PC-9 (cell line): ENCODE measurements at places on chromosomes 3 and 15. TPM values are rescaled to one million over a fixed set of nuclear protein-coding genes. Genes with fewer than 3 reads are reported as not detected.

DNA sequence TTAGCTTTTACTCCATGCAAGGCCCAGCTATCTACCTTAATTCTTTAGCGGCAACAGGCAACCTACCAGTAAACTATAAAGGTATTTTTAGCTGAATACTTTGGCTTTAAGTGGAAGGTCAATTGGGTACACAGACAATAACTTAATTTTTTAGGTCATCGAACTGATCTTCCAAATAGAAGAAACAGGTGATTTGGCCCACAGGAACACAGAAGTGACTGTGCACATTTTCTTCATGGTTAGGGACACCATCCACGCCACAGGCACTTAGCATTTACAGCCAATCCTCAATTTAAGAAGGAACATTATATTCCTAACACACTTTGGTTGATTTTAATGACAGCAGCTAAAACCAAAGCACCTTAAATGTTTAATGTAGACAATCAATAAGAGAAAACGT lies 1.9 kb downstream of the ARPP19 start:
- no peak for DNase-seq

GRCh38 chr15:73650416-73651126 lies 17.4 kb upstream of the NPTN start:
- DNase-seq, result no peak

DNA sequence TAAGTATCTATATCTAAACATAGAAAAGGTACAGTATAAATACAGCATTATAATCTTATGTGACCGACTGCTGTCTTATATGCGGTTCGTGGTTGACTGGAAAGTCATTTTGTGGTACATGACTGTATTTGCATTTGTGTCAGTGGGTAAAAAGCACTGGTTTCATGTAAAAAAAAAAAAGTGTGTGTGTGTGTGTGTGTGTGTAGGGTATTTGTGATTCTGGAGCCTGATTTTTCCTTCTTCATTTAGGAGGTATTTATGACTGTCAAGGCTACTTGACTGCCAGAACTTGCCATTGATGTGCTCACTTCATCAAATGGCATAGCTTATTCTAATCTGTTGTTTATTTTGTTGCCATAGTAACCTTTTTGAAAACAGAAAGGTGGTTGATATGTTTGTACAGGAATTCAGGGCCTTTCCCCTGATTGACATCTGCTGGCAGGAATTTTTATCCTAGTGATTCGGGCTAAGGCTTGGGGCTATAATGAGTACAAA lies 63.2 kb downstream of the AKAP13 start:
- peak; percentile 55 for DNase-seq

DNA sequence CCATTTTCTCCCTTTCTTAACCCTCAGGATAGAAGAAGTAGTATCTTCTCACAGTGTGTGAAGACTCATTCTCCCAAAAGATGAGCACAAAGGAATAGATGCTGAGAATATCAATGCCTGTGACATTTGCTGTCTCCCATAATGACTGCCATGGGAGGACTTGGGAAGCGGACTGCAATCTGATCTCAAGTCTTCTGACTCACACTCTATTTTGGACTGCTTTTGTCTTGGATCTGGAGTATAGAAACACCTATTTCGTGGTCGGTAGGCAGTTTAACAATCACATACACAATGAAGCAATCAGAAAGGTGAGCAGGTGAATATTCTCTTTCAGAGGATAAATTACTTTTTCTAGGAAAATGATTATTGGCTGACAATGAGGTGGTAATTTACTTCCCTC lies 852.0 kb downstream of the FHIT start:
- no peak for DNase-seq

DNA sequence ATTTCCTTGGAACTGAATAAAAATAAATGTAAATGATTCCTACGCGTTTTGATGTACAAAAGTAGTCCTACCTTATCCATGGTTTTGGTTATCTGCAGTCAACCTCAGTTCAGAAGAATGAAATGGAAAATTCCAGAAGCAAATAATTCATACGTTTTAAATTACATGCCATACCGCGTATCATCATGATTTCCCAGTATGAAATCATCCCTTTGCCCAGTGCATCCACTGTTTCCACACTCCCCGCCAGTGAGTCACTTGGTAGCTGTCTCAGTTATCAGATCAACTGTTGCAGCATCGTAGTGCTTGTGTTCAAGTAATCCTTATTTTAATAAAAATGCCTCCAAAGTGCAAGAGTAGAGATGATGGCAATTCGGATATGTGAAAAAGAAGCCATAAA lies 9.1 kb upstream of the MFSD1 start:
- DNase-seq, result peak; percentile 85

GRCh38 chr15:68594533-68595259 lies 15.9 kb downstream of the CORO2B start:
- no peak for DNase-seq

- DNase-seq, result no peak
Measured at GRCh38 chr15:40792394-40792793, 14.5 kb upstream of the ZFYVE19 start.

GRCh38 chr3:101519685-101520365 lies 6.8 kb upstream of the SENP7 start:
- peak; percentile 49 for DNase-seq

- DNase-seq, result no peak
Measured at GRCh38 chr3:162170581-162170980, 674.0 kb downstream of the OTOL1 start.

DNA sequence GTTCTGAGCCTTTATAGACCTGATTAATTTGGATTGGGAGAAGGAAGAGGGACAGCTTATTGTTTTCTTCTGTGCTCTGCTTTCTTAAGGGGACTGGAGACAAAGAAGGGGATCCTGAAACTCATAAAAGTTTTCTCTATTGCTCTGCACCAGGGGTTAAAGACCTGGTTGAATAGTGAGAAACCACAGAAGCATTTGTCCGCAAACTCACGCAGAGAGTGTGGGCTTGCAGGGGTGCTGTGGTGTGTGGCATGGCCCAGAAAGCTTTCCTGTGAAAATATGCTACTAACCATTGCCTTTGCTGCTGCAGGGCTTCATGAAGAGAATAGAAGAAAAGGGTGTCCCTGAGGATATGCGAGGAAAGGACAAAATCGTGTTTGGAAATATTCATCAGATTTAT lies 73.1 kb upstream of the UMPS start:
- no peak for DNase-seq

DNA sequence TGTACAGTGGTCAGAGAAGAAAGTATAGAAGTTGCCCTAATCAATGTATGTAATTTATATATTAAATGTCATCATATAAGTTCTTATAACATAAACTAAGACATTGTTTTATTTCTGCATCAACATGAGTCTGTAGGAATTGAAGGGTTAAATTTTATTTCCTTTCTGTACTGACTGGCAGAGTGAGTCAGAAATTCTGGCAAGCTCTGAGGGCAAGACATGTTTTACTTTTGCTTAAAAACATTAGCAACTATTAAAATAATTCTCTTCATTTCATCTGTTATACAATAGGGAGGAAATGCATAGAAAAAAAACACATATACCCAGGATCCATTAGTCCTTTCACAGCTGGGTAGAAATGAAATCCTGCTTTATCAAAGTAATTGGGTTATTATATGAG lies 171.4 kb upstream of the ALCAM start:
- DNase-seq, result no peak

GRCh38 chr3:170511371-170511770 lies 74.5 kb downstream of the SLC7A14 start:
- no peak for DNase-seq

- no peak for DNase-seq
Measured at GRCh38 chr3:51668756-51669155, 2.3 kb upstream of the TEX264 start.

- no peak for DNase-seq
Measured at GRCh38 chr3:107845380-107846278, 245.2 kb downstream of the CD47 start.

DNA sequence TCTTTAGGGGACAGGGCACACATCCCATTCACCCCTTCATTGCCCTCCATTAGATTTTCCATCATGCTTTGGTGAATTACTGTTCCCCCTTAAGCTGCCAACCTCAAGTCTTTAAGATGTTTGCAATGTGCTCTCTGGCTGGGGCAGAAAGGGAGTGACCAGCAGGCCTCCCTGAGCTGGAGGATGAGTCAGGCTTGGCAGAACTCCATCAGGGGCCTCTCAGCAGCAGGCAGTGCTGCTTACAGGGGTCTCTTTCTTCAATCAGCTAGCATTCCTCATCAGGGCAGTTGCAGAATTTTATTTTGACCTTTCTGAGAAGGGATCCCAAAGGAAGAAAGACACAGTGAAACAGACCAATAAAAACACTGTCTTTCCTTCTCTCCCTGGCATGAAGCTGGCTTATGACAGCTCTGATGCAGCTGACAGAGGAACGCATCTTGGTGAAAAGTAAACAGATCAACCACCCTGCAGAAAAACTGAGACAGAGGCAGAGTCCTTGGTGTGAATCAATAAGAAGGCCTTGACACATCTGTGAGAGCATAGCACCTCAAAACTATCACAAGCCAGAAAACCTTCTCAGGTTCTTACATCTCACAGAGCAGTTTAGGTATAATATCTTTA lies 88.7 kb upstream of the MRPL3 start:
- DNase-seq, result no peak

DNA sequence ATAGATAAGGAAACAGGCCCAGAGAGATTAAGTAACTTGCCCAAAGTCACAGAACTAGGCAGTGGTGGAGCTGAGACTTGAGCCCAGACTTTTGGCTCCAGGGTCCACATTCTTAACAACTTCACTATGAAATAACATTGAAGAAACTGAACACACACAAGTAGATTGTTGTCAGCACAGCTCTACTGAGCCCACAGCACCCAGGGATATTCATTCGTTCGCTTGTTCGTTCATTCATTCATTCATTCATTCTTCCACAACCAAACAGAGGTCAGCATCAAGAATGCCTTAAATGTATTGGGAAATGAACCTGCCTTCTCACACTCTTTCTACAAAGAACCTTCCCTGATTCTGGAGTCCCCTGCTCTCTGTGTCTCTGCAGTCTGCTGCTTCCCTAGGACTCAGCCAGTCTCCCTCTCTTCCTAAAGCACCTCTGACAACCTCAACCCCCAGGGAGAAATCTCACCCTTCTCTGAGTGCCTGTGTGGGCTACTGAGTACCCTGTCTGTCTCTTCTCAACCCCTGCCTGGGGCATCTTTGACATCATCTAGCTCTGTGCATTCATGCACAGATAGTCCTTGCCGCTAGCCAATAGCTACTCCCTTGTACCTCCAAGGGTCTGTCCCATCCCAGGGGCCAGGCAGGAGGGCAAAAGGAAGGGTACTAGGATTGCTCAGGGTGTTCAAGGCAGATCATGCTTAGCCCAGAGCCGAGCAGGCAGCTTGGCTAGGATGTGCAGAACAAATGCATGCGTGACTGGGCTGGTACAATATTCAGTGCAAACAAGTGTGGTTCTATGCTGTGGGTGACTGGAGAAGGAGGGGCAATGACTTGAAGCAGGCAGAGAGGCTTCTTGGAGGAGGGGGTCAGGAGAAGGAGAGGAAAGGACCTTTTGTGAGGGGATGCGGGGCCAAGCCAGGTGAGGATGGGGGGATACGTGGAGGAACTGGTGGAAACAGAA lies 3.4 kb downstream of the LINGO1 start:
- no peak for DNase-seq

GRCh38 chr15:61226361-61227256 lies 2.5 kb downstream of the RORA start:
- no peak for DNase-seq

The TRPM1 gene
- total RNA-seq, result not detected in 2 replicates

The ARF4 gene
- total RNA-seq, result 132 and 182 TPM in 2 replicates

The FANCD2OS gene
- not detected in 2 replicates for total RNA-seq

The ROPN1 gene
- total RNA-seq, result not detected in 2 replicates

The CPN2 gene
- total RNA-seq, result not detected in 2 replicates

The CADPS gene
- not detected in 2 replicates for total RNA-seq
